ENCODE measurements at places on chromosomes 12 and 14.

GRCh38 chr12:57940052-57940914 is 1.1 kb upstream of the ATP23 start:
- DNase-seq = no peak

DNA sequence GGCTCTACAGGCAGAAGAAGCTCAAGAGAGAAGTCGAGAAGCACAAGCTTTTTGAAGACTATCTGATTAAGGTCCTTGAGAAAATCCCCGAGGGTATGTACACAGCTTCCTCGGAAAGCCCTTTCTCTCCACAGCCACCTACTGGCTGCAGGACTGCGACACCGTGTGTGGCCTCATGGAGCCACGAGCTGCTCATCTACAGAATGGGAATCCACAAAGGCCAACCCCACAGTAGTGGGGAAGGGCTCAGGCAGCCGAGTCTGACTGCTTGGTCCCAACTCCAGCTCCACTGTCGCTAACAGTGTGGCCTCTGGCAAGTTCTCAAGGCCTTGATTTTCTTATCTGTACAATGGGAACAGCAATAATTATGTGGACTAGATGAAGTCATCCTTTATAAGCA is 2.5 kb downstream of the CCDC197 start:
- DNase-seq = no peak

DNA sequence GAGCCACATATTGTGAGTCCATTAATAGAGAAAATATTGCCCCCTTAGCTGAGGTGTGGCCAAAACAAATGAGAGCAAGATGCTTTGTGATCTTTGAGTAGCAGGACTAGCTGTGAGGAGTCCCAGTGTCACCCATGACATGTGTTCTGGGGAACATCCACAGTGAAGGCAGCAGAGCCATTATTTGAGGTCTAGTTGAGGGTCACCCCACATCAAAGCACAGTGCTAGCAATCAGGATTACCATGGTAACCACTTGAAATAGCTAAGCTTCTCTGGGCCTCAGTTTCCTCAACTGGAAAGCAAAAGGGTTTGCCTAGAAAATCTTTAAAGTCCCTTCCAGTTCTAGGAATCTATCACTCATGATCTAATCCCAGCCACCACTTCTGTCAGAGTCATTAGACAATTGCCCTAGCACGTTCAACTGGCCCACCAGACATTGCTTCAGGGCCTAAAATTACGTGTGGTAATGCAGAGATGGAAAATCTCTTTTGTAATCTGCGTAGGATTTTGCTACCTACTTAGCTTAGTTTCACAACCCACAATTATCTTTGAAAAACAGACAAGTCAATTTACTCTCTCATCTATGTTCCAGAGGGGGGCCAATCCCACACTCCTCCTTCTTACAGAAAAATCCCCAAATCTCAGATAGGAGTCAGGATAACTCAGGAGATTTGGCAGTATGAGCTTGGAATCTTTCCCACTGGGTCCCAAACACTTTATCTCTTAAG is 251.2 kb upstream of the EGLN3 start:
- DNase-seq = no peak

DNA sequence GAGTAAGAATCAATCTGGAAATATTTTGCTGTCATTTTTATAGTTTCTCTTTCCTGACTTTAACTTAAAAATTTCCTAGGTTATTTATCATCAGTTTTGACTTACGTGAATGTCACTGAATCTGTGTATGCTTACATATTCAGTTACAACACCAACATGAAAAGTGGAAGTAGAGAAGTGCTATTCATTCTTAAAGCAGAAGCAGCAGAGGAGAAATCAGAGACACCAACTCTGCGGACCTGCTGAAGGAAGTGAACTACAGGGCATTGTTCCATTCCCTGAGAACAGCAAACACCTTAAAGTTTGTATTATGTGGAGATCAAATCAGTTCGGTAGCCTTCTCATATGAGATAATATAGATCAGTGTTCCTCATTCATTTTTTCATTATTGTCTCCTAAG is 34.1 kb downstream of the RAD51B start:
- DNase-seq = no peak

DNA sequence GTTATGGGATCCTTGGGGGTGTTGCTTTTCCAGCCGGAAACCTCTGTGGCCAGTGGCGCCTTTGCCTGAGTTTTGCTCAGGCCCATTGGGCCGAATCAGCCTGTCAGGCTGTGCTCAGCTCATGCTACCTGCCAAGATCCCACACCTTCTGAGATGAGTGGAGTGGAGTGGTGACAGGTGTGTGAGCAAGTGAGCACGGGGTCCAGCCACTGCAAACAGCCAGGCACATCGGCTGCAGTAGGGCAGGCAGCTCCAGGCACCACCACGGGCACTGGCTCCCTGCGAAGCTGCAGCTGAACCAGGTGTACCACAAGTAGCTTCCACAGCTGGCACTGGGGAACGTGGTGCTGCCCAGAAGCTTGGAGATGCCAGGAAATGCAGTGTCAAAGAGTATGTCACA is 21.1 kb upstream of the WDR89 start:
- DNase-seq = no peak

- no peak for DNase-seq
These were observed 16.7 kb downstream of the STK38L start for GRCh38 chr12:27260746-27261145.

GRCh38 chr12:116202940-116203339 is 74.6 kb downstream of the MED13L start:
- DNase-seq = no peak

DNA sequence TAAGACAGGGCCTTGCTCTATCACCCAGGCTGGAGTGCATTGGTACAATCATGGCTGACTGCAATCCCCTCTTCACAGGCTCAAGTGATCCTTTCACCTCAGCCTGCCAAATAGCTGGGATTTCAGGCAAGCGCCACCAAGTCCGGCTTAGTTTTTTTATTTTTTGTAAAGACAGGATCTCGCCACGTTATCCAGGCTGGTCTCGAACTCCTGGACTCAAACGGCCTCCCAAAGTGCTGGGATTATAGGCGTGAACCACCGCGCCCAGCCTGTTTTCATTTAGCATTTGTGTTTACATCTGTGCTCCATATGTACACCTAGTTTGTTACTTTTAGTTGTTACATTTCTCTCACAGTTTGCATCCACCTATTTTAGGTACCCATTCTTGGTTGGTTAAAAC is 32.5 kb upstream of the LIMA1 start:
- no peak for DNase-seq

GRCh38 chr12:18906395-18906794 is 168.5 kb downstream of the CAPZA3 start:
- no peak for DNase-seq

GRCh38 chr14:97432586-97432985 is 635.4 kb downstream of the VRK1 start:
- DNase-seq = no peak

DNA sequence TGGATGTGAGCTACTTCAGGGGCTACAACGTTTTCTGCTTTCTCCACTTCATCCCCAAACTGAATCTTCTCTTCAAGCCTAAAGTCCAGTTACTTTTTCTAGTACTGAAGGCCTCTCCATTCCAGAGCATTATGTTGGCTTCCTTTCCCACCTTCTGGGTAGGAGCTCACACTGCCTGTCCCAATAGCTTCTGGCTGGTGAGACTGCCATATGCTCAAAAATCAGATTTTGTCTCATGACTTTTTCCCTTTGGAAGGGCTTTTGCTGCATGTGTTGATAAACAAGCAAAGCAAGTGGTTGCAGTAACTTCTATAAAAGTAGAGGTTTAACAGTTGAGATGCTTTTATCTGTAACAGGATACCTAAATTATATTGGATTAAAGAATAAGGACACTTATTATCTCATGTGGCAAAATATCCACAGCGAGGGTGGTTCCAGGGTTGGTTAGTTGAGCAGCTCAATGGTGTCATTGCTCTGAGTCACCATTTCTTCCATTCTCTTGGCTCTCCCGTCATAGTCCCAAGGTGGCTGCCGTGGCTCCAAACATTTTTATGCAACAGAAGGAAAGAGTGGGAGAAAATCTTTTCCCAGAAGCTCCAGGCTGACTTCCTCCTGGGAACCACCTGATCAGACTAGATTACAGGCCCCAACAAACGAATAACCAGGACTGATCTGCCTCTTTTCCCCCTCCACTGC is 15.1 kb upstream of the PPFIBP1 start:
- DNase-seq = no peak

DNA sequence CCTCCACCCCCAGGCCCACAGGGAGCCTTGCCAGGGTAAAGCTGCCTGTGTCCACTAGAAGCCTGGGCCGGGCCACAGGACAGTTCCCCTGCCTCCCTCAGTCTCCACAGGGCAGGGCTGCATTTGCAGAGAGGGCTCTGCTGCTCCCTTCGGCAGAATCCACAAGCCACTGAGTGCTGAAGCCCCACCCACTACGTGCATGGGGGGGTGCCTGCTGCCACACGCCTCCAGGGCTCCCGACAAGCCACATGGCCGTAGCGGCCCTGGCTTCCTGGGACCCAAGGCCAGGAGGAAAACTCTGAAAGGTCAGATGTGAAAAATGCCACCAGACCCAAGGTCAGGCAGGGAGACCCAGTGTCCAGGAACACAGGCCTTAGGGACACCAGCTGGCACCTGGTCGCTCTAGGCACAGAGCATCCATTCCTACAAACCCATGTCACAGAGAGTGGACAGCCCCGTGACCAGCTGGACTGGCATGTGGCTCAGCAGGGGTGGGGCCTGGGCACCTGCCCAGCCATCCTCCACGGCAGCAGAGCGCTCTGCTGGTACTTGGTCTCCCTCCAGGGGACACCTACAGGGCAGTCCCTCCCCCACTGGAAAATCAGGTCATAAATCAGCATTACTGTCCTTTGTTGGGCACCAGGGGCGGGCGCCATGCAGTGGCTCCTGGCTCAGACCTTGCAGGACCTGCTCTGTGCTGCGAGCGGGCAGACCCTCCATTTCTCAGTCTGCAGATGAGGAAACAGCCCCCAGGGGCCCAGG is 42.9 kb downstream of the CCDC85C start:
- DNase-seq = no peak

GRCh38 chr12:27651201-27651600 is 45.0 kb upstream of the REP15 start:
- no peak for DNase-seq

DNA sequence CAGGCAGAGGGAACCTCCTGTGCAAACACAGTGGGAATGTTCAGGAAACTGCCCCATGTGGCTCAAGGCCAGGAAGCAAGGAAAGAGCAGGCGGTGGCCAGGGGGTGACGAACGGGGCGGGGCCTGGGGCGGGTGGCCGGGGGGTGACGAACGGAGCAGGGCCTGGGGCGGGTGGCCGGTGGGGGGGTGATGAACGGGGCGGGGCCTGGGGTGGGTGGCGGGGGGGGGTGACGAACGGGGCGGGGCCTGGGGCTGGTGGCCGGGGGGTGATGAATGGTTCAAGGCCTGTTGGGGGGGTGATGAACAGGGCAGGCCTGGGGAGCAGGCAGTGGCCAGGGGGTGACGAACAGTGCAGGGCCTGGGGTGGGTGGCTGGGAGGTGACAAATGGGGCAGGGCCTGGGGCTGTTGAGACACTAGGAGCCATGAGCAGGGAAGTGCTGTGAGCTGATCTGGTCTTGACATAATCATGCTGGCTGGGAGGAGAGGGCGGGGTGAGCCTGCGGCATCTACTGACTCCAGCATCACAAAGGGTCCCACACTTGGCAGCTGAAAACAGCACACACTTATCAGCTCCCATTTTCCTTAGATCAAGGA is 62.7 kb upstream of the FBRSL1 start:
- no peak for DNase-seq

GRCh38 chr12:86367137-86367536 is 110.9 kb upstream of the MGAT4C start:
- no peak for DNase-seq

- no peak for DNase-seq
These were observed 60.6 kb downstream of the SUDS3 start for GRCh38 chr12:118436986-118437385.

DNA sequence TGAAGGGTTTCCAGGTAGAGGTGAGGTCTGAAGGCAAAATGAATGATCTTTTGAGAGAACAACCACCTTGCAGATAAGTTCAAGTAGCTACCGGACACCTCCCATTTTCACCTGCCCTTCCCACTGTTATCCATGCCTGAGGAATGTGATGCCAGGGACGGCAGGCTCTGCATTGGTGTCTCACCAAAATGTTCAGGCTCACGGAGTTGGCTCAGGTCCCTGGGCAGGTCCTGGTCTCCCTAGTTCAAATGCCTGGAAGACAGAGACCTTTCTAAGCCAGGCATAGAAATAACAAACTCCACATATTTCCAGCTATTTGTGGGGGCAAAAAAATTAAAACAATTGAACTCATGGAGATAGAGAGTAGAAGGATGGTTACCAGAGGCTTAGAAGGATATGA is 36.0 kb downstream of the TMEM63C start:
- no peak for DNase-seq

DNA sequence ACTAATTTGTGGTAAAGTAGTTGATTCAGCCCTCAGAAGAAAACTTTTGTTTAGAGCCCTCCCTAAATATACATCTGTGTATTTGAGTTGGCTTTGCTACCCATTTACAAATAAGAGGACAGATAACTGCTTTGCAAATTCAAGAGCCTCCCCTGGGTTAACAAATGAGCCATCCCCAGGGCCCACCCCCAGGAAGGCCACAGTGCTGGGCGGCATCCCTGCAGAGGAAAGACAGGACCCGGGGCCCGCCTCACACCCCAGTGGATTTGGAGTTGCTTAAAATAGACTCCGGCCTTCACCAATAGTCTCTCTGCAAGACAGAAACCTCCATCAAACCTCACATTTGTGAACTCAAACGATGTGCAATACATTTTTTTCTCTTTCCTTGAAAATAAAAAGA is 2.7 kb downstream of the FZD10 start:
- no peak for DNase-seq

DNA sequence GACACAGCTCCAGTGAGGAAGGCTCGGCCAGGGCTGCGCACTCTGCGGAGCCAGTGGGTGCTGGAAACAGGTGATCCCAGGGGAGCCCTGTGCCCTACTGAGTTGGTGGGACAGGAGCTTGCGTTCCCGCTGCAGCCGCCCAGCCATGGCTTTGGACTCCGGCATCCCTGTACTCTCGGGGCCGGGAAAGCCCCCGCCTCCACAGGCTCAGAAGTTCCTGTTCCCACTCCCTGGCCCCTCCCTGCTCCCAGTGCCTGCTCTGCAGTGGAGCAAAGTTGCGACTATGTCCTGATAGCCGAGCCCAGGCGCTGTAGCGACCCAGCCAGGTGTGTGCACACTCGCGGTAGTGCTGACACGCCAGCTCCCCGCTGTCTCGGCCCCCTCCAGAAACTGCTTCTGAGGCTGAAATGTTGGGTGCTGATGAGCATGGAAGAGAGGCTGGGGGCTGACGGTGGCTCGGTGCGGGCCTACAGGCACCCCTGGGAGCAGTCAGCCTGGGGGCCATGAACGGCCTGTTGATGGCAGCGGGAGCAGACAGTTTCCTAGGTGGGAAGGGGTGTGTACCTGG is 344.6 kb upstream of the MGAT4C start:
- DNase-seq = no peak

- no peak for DNase-seq
These were observed 11.4 kb downstream of the EVL start for GRCh38 chr14:100076606-100077005.
